ENCODE measurements at places on chromosomes 12 and 14.

DNA sequence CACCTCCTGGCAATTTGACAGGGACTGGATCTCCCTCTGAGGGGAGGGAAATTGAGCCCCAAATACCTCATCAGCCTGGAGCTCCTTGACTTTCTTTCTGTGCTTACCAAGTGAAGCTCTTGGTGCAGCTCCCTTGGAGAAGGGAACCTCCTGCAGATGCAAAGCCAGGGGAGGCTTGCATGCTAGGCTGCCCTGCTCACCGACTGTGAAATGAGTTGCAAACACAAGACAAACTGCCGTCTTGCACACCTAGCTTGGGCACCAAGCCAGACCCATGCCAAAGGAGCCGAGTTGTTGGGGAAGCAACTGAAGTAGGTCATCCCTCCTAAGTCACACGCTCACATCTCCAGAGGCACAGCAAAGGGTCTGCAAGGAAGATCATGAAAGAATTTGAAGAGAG lies 95.2 kb downstream of the GTF2A1 start:
- no peak for DNase-seq

DNA sequence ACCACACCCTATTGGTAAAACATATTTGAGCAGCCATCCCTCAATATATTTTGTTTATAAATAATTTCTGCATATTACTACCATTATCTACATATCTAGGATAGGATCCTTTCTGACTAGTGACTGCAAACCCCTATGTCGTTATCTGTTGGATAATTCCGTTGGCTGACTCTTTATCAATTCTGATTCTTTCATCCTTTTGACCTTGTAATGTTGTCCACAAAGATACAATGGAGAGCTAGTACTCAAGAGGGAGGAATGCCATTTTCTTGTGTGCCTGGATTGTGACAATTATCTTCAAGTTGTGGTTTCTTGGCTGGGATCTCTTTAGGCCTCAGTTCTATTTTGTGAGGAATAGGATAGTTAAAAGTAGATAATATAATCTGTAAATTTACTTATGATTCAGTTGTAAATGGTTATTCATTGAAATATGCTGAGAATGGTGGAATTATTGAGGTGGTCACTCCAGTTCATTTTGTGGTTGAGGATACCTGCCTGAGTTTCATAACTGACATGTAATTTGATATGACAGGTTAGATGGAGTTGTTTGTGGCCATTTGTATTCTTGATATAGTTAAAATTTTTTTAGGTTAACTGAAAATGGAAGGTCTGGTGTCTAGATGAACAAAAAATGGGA lies 10.1 kb downstream of the CHST11 start:
- DNase-seq = no peak

DNA sequence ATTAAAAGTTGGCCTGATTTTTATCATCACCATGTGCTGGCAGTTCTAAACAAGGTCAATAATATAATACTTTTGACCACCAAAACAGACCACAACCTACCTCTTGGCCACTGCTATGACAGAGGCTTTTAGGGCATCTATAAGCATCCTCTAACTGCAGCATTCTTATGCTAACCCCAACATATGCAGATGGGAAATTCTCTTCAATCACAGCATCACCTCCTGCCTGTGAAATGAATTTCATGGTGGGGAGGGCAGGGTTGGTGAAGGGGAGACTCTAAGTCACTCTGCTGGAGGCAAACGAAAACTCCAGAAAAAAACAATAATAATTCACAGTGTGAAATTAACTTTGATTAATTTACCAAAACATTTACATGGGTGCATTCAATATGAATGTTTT lies 78.8 kb upstream of the FAR2 start:
- DNase-seq = no peak

- DNase-seq = no peak
Measured at GRCh38 chr14:97039717-97040363, 242.7 kb downstream of the VRK1 start.

GRCh38 chr12:69575346-69575745 lies 9.9 kb upstream of the CCT2 start:
- no peak for DNase-seq

DNA sequence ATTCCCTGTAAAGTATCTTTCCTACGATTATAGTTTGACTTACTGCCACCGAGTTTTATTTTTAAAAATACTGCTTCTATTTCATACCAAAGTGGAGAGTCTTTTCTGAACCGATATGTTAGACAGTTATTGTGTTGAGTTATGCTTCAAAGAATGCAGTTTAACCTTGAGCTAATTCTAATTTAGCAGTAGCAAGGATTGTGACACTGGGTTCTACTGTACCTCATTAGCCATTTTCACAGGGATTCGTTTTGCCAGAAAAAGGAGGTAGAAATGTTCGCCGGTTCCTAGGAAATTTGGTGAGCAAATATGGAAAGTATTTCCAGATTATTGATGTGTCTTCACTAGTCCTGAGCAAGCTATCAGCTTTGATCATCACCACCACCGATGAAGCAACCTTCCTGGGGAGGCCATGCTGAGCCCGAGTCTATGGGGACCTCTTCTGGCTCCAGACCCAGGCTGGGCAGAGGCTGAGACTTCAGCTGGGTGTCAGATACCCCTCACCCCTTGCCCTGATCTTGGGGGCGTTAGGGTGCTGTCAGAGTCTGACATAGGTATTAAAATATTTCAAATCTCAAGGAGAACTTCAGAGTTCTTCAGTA lies 13.6 kb downstream of the GLRX5 start:
- no peak for DNase-seq

GRCh38 chr14:51657762-51658161 lies 6.1 kb downstream of the FRMD6 start:
- no peak for DNase-seq

- DNase-seq = no peak
Measured at GRCh38 chr12:24349051-24349799, 399.8 kb upstream of the SOX5 start.

- DNase-seq = no peak
Measured at GRCh38 chr12:103273645-103274044, 222.1 kb downstream of the C12orf42 start.
